ENCODE measurements at places on chromosomes 1 and 21.

- DNase-seq = peak; percentile 47
These were observed 30.8 kb upstream of the ABCG1 start for GRCh38 chr21:42187976-42188653.

- DNase-seq = no peak
These were observed 176.8 kb upstream of the PDE4B start for GRCh38 chr1:65615859-65616258.

DNA sequence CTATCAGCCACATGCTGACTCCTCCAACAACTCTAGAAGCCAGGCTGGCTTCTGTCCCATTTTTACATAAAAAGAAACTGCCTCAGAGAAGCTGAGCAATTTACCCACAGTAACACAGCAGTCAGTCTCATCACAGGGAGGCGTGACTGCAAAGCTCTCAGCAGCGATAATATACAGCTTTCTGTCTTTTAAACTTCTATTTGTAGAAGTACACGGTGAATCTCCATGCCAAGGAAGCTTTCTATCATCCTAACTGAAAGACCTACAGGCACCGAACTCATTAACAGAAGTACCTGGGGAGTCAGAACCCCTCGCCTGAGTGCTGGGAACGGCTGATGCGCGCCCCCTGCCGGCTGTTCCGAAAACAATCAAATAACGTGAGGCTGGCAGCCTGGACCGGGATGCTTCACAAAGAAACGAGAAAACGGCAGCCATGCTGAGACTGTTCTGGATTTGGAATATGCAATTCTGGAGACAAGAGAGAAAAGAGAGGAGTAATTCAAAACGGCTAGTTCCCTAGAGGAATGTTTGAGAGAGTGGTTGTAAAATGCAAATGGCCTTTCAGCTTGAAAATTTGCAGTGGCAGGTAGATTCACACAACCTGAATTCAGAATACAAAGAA lies 43.5 kb upstream of the RAB4A start:
- DNase-seq = peak; percentile 87

- DNase-seq = peak; percentile 50
These were observed 7.6 kb upstream of the CTTNBP2NL start for GRCh38 chr1:112388436-112388835.

DNA sequence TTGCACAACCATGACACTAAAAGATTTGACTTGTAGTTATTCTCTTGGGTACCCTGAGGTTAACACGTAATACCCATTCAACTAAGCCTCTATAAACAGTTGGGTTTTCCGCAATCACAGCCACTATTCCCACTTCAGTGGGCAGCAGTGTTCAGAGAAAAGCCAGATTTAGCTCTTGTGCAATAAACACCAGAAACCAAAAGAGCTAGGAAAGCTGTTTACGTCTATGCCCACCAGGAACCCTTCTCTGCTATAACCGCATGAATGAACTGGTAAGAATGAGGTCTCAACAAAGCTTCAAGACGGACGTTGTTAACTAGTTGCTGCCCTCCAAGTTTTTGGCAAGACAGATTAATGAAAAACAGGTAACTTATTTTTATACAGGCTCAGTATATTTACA lies 101.3 kb downstream of the SLC45A1 start:
- DNase-seq = peak; percentile 62

All from umbilical cord (tissue), 2 donors.